ENCODE measurements at places on chromosomes 6 and 20.
A peak's percentile ranks its signal among the peaks of the same experiment; 100 is the strongest.

DNA sequence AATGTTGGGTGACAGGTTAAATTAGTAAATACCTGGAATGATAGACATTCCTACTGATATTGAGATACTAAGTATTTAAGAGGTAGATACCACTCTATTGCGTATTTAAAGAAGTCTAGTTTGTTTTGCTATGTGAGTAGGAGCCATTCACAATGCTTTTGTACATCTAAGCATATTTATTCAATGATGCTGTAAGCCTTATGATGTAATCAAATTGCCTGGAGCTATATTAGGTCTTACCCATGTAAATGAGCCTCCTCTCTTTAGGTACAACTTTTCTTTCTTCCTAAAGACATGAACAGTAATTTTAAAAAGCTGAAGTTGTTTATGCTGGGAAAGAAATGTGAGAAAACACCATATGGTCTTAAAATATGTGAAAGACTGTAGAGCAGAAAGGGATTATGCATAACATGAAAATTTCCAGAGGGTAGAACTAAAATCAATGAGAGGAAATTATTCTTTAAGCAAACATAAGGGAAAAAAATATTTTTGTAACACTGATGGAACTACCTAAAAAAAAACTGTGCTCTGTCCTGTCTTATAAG lies 526.7 kb downstream of the EPHA7 start:
- DNase-seq = no peak

GRCh38 chr20:25859649-25860530 lies 163.2 kb upstream of the ZNF337 start:
- peak; percentile 57 for DNase-seq

DNA sequence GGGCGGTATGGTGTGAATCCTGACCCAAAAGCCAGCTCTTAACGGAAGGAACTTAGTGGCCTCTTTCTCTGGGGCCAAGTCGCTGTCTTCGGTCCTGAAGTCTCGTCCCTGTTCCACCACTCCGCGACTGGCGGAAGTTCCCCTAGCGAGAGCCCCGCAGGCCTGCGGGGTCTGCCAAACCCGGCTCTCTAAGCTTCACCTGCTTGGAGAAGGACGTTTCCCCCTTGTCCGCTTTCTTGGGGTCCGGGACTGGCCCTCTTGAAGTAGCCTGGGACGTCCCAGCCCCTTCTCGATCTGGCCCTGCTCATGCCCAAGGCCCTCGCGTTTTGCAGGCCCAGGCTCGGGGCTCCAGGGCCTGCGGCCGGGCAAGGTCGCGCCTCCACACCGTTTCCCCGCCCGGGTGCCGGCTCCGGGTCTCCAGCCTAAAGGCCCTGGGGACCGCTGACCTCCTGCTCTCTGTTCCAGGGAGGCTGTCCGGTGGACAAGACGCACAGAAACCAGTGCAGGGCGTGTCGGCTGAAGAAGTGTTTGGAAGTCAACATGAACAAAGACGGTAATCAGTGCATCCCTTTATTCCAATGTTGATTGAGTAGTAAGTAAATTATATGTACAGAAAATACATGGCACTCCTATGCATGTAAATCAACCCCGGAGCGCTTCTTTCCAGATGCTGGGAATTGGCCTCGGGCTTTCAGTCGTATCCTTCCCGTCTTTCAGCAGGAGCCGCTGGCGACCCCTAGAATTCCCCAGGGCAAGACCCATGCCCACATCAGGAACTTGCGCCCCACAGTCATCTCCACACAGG lies 8.8 kb downstream of the NR2E1 start:
- DNase-seq = no peak

DNA sequence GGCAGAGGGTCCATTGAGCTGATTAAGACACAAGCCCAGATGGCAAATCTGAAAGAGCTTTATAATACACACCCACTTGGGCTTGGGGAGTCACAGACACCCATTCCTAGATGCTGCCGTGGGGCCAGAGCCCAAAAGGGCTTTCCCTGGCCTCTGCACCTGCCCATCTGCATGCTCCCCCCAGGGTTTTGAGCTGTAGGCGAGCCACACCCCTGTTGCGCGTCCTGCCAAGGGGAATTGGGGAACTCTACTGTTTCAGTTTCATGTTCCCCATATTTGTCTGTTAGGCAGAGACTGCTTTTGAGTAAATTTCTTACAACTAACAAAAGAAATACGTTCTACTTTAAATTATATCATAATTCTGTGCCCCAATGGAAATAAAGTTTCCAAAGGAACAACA lies 52.9 kb upstream of the FNDC1 start:
- no peak for DNase-seq
